ENCODE measurements at places on chromosomes 5 and 9. TPM values are rescaled to one million over a fixed set of nuclear protein-coding genes. Genes with fewer than 3 reads are reported as not detected.

Gene ECSCR
- total RNA-seq = 0.76 TPM

Gene HAPLN1
- not detected for total RNA-seq

Gene PSMB7
- total RNA-seq = 137 TPM

Gene MAMDC2
- total RNA-seq = not detected

Gene ODF2
- total RNA-seq = 43.4 TPM

Gene PCDHA4
- total RNA-seq = not detected

Gene ADAMTS6
- total RNA-seq = 1.1 TPM

Gene LHX3
- total RNA-seq = not detected

Gene TMOD1
- total RNA-seq = 1.6 TPM

Gene C5
- total RNA-seq = 0.83 TPM

Gene TMEFF1
- 0.10 TPM for total RNA-seq

Gene SLC34A3
- total RNA-seq = not detected

Gene N4BP3
- total RNA-seq = 2.1 TPM

Gene COL15A1
- total RNA-seq = 0.51 TPM

Gene SHISAL2B
- not detected for total RNA-seq

Gene S100Z
- 3.1 TPM for total RNA-seq

Gene GAPT
- total RNA-seq = not detected

Gene PCDHGA8
- total RNA-seq = 0.07 TPM

Gene LCP2
- 467 TPM for total RNA-seq

Gene DCTN4
- 46.6 TPM for total RNA-seq

Gene FGF1
- not detected for total RNA-seq

Gene CATSPER3
- total RNA-seq = 1.5 TPM

Gene OTULINL
- 26.6 TPM for total RNA-seq

Gene PPP3R2
- total RNA-seq = not detected

Gene SPATA31A3
- not detected for total RNA-seq

Gene NEURL1B
- total RNA-seq = 1.3 TPM

Gene ELL2
- 84.3 TPM for total RNA-seq

Gene PLPP7
- total RNA-seq = not detected

Gene PRLR
- total RNA-seq = not detected

Gene ENHO
- not detected for total RNA-seq

Gene SCAI
- total RNA-seq = 10.6 TPM

Gene GABRA6
- not detected for total RNA-seq

Gene FOXD4L5
- 0.32 TPM for total RNA-seq

Gene RAD50
- 28.4 TPM for total RNA-seq

Gene MARCOL
- total RNA-seq = not detected

Gene ADRB2
- 0.81 TPM for total RNA-seq

Gene PLPPR1
- total RNA-seq = not detected

Gene ASB6
- total RNA-seq = 27.9 TPM

Gene SLC35A4
- 96.5 TPM for total RNA-seq

Gene OR1Q1
- not detected for total RNA-seq

Gene ZBED3
- 0.29 TPM for total RNA-seq

Gene IFNA21
- not detected for total RNA-seq

Gene PDE6A
- total RNA-seq = not detected

Gene GZMA
- 1,575 TPM for total RNA-seq

Gene TMEM174
- total RNA-seq = not detected

Gene FST
- total RNA-seq = not detected

Gene SETD9
- total RNA-seq = 6.3 TPM

Gene ANKRD33B
- 13.3 TPM for total RNA-seq

Gene PRSS3
- total RNA-seq = not detected

Gene SMIM32
- total RNA-seq = not detected

Gene SLCO6A1
- total RNA-seq = not detected
